ENCODE measurements at places on chromosomes 12 and 14.

DNA sequence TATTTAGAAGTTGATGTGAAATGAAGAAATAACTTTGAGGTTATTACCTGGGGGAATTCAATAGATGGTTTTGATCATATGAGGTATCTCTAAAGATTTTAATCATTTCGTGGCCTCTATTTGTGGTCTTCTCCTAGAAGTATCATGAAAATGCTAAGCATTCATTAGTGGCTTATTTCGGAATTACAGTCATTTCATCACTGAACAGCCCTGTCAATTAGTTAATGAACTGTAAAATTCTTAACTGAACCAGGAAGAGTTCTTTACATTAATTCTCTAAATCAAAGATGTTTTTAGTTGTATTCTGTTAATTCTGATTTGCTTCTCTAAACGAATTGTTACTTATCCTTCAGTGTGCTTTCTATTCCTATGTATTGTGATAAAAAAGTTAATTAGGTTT lies 248.9 kb downstream of the PAX9 start:
- no peak overlapping the region for H3K27ac ChIP-seq
- DNase-seq, result no peak
- H3K27me3 ChIP-seq, result no peaks in the 10 kb centered on the region
- no peaks in the 10 kb centered on the region for H3K4me1 ChIP-seq

GRCh38 chr14:35248476-35248788 lies 43.8 kb upstream of the PSMA6 start:
- H3K4me3 ChIP-seq, result no peak overlapping the region
- no peaks in the 10 kb centered on the region for H3K27me3 ChIP-seq
- DNase-seq, result no peak
- no peak overlapping the region for H3K27ac ChIP-seq
- H3K36me3 ChIP-seq, result 0 out of 2 replicates have a peak, but pooled peaks cover 3% of the 10 kb centered on the region

- H3K4me1 ChIP-seq, result no peaks in the 10 kb centered on the region
- no peak for DNase-seq
- no peaks in the 10 kb centered on the region for H3K36me3 ChIP-seq
- H3K27ac ChIP-seq, result no peak overlapping the region
- H3K4me3 ChIP-seq, result no peak overlapping the region
Observed at GRCh38 chr12:2298556-2299200, 245.9 kb downstream of the CACNA1C start.

- no peak overlapping the region for H3K4me3 ChIP-seq
- H3K27me3 ChIP-seq, result no peaks in the 10 kb centered on the region
- H3K27ac ChIP-seq, result no peak overlapping the region
- no peak for DNase-seq
Observed at GRCh38 chr14:61476754-61477410, 155.5 kb downstream of the PRKCH start.

DNA sequence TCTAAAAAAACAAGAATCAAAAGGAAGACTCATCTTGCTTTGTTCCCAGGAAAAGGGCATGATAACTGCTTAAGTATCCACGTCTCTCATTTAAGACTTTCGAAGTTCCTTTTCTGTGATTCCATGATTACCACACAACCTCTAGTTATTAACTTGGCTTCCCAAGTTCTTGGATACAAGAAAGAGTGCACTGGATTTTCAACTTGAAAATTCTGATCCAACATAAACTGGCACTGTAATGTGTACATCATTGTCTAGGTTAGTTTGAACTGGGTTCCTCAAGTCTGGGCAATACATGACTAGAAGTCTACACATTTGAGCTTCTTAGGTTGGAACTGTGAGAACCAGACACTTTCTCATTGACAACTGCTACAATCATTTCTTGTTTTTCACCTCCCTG lies 1.6 kb downstream of the KLHL28 start:
- H3K4me3 ChIP-seq, result peak overlapping the region; percentile 74
- DNase-seq, result no peak
- H3K27me3 ChIP-seq, result no peaks in the 10 kb centered on the region
- peaks cover 38% of the 10 kb centered on the region for H3K4me1 ChIP-seq
- H3K27ac ChIP-seq, result no peak overlapping the region
- H3K36me3 ChIP-seq, result no peaks in the 10 kb centered on the region

All from HepG2 (cell line).